Naive B cell (primary cell): ENCODE measurements at places on chromosomes 1 and 21. TPM values are rescaled to one million over a fixed set of nuclear protein-coding genes. Genes with fewer than 3 reads are reported as not detected.

DNA sequence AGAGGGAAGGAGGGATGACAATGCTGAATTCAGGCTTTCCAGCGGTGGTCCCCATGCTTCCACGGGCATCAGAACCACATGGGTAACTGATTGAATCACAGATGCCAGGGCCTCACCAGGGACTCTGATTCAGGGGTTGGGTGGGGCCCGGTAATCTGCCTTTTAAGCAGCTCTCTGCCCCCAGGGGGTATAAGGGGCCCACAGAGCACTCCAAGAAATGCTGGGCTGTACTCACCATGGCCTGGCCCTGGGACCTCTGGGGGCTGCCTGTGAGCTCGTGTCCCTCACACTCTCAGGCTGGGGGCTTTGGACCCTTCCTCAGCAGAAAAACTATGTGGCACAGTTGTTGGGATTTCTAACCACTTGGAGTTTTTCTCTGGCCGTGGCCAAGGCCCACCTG, 70.6 kb downstream of the ARHGEF10L start:
- peaks cover 11% of the 10 kb centered on the region for H3K27me3 ChIP-seq
- H3K36me3 ChIP-seq, result no peaks in the 10 kb centered on the region
- no peak for DNase-seq

- H3K4me3 ChIP-seq, result peak overlapping the region; percentile 70
- H3K27ac ChIP-seq, result peak overlapping the region; percentile 1
- DNase-seq, result peak; percentile 24
- no peaks in the 10 kb centered on the region for H3K27me3 ChIP-seq
- peaks cover 20% of the 10 kb centered on the region for H3K4me1 ChIP-seq
Observed at GRCh38 chr1:193417945-193418744, 231.7 kb upstream of the B3GALT2 start.

DNA sequence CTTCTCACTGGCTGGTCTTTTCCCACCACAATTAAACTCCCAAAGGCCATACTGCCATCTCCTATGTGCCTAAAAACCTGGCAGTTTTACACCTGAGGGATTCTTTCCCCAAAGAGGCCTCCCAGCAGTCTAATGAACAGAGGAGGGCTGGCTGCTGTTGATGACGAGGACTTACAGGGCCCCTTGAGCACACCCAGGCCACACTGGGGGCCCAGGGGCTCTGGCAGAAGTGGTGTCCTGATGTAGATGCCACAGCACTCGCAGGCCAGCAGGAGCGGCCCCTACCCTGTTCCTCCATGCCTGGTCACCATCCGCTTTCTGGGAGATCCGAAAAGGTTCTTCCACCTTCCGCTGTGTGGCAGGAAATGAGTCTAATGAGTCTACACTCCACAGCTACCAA, 24.2 kb downstream of the POFUT2 start:
- peaks cover 11% of the 10 kb centered on the region for H3K36me3 ChIP-seq
- DNase-seq, result no peak
- no peak overlapping the region for H3K27ac ChIP-seq

GJA8 gene
- polyA plus RNA-seq, result not detected

FAM229A gene
- 1.00 TPM for polyA plus RNA-seq
